ENCODE measurements at places on chromosomes 1 and 21. TPM values are rescaled to one million over a fixed set of nuclear protein-coding genes. Genes with fewer than 3 reads are reported as not detected.

- no peak for DNase-seq
Measured at GRCh38 chr1:97926017-97926708, 5.3 kb upstream of the DPYD start.

The CRYAA gene
- total RNA-seq: not detected

The BGLAP gene
- 1.3 TPM for total RNA-seq

DNA sequence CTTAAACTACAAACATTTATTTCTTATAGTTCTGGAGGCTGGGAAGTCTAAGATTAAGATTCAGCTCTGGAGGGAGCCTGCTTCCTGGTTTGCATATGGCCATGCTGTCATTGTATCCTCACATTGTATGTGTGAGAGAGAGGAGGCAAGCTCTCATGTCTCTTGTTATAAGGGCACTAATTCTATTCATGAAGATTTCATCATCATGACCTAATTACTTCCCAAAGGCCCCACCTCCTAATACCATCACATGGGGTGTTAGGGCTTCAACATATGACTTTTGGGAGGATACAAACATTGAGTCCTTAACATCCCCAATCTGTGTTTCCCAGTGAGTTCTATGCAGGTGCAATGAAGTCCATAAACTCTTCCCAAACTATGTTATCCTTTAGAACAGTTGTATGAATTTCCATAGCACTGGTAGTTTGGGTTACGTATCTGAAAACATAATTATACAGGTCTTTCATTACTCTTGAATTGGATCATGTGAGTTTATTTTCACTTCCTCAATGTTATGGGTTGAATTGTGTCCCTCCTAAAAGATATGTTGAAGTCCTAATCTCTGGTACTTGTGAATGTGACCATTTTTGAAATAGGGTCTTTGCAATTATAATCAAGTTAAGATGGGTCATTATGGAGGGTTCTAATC is 124.2 kb downstream of the RUNX1 start:
- DNase-seq: no peak

The SLFNL1 gene
- total RNA-seq: 1.0 TPM

- no peak for DNase-seq
Measured at GRCh38 chr21:33212159-33212851, 17.4 kb upstream of the IFNAR2 start.

- peak; percentile 28 for DNase-seq
Measured at GRCh38 chr21:41651406-41651805, 115.4 kb downstream of the RIPK4 start.

DNA sequence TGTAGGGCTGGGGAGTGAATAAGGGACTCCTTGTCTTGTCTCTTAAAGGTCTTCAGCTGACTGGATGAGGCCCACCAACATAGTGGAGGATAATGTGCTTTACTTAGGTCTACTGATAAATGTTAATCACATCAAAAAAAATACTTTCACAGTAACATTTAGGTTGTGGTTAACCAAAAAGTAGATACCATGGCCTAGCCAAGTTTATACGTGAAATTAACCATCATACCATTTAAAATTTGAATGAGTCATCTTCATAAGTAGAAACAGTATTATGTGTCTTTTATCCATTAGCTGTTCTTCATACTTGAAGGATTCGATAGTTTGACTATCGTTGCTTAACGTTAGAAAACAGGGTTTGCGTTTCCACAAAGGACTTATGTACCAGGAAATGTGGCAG is 80.9 kb downstream of the MTR start:
- no peak for DNase-seq

The TRAF3IP3 gene
- 0.93 TPM for total RNA-seq

The IKBKE gene
- total RNA-seq: 10.5 TPM

The SERINC2 gene
- total RNA-seq: 28.9 TPM

DNA sequence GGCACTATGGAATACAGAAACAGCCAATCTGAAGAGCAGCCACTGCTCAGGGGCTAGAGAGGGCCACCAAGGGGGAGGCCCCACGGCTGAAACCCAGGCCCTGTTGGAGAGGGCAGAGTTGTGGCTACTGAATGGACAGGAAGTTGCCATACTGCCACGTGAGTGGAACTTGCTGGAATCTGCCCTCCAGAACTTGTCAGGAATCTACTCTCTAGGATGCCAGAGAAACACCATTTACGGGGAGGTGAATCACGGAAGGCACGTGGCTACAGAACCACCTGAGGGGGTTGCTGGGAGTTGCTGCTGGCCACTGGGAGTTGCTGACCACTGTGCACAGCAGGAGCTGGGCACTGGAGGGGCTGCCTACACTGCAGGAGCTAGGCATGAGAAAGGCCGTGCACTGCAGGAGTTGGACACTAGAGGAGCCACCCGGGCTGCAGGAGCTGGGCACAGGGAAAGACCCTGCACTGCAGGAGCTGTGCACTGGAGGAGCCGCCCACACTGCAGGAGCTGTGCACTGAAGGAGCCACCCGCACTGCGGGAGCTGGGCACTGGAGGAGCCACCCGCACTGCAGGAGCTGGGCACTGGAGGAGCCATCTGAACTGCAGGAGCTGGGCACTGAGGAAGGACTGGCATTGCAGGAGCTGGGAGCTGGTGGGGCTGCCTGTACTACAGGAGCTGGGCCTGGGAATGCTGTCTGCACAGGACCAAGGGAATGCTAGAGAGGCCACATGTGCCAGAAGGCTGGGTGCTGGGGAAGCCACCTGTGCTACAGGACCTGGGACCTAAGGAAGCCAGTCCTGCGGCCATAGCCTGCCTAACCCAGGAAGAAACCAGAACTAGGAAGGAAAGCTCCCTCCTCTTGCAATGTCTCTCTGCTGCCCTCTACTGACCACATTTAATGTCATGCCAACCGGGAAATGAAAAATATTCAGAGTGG is 343.4 kb downstream of the MATN1 start:
- DNase-seq: peak; percentile 38

The TAF5L gene
- 14.9 TPM for total RNA-seq

- DNase-seq: no peak
Measured at GRCh38 chr1:165855010-165855838, 27.8 kb downstream of the UCK2 start.

- DNase-seq: no peak
Measured at GRCh38 chr1:58739856-58740466, 40.1 kb upstream of the MYSM1 start.

DNA sequence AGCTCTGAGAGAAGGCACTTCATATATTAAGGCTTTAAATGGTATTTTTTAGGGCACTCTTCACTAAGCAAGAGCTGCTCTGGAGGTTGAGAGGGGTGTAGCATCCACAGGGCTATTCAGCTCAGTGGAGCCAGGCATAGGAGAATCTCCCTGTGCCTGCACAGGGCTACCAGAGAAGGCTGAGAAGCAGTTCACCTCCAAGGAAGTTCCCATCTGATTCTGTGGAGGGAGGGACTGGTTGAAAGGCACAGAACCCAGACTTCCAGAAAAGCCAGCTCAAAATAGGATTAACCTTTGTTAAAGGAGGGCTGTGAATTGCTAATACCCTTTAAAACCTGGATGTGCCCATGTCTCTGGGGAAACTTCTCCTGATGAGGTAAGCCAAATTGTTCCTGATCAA is 304.5 kb downstream of the TTLL7 start:
- no peak for DNase-seq

The GOLT1A gene
- not detected for total RNA-seq

The SYPL2 gene
- 9.6 TPM for total RNA-seq

GRCh38 chr1:203426870-203427269 is 48.7 kb upstream of the PRELP start:
- no peak for DNase-seq

DNA sequence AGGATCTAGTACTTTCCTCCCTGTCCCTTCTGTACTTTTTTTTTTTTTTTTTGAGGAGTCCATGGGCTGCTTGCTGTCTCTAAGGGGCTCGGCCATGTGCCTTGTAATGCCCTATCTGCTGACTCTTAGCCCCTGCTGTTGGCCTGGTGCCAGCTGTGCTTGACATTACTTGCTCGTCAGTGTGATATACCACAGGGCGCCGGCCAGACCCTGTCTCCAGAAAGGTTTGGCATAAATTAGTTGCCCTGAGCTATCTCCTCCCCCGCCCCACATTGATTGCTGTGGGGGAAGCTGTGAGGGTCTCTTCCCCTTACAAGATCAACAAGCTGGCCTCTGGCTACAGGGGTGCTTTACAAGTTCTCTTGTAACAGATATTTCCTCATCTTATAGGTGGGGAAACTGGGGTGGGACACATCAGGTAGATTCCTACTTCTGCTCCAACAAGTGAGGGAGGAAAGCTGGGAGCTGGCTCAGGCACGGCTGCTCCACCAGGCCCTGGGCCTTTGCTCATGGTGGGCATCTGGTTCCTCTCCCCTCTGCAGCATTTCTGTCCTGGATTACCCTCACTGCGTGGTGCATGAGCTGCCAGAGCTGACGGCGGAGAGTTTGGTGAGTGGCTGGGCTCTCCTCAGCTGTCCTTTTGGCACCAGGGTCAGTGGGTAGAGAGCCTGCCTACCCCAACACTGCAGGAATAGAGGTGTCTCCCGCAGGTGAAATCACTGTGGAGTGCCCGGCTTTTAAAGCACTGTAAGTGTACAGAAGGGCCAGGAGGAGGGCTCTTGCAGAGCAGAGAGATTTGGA is 15.6 kb downstream of the STRIP1 start:
- DNase-seq: no peak

Data from thyroid gland (tissue), 4 donors.